Tibial nerve (tissue), 4 donors: ENCODE measurements at places on chromosomes 2 and 18. TPM values are rescaled to one million over a fixed set of nuclear protein-coding genes. Genes with fewer than 3 reads are reported as not detected.

GRCh38 chr2:23656597-23656973, 270.3 kb downstream of the ATAD2B start:
- no peak for DNase-seq
- no peaks in the 10 kb centered on the region for H3K4me1 ChIP-seq
- no peaks in the 10 kb centered on the region for H3K36me3 ChIP-seq
- no peak overlapping the region for H3K27ac ChIP-seq

- peak; percentile 24 for DNase-seq
- no peak overlapping the region for H3K27ac ChIP-seq
- H3K27me3 ChIP-seq: no peaks in the 10 kb centered on the region
- peaks cover 18% of the 10 kb centered on the region for H3K4me1 ChIP-seq
Measured at GRCh38 chr2:102615620-102616436, 3.5 kb upstream of the SLC9A2 start.

DNA sequence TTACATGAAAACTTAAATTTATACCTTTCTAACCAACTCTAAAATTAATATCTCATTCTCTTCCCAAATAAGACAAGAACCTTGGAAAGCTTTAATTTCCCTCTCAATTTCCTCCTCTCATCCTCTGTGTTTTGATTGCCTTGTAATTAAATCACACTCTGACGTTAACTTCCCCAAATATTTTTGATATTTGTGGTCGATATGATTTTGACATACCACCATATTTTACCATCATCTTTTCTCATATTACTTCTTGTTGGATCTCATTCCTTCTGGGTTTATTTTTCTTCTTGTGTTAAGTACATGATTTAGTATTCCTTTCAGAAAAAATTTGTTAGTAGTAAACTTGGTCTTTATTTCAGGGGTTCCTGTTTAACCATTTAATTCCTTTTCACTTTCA, 69.6 kb downstream of the RDH14 start:
- H3K4me3 ChIP-seq: no peak overlapping the region
- H3K36me3 ChIP-seq: no peaks in the 10 kb centered on the region
- DNase-seq: no peak
- H3K27ac ChIP-seq: no peak overlapping the region
- H3K4me1 ChIP-seq: no peaks in the 10 kb centered on the region

- no peaks in the 10 kb centered on the region for H3K4me1 ChIP-seq
- no peak overlapping the region for H3K4me3 ChIP-seq
- H3K36me3 ChIP-seq: no peaks in the 10 kb centered on the region
- H3K27ac ChIP-seq: no peak overlapping the region
- H3K27me3 ChIP-seq: no peaks in the 10 kb centered on the region
- DNase-seq: no peak
Measured at GRCh38 chr2:160825433-160825832, 331.8 kb upstream of the RBMS1 start.

- H3K27ac ChIP-seq: no peak overlapping the region
- DNase-seq: no peak
- no peak overlapping the region for H3K4me3 ChIP-seq
- no peaks in the 10 kb centered on the region for H3K27me3 ChIP-seq
Measured at GRCh38 chr18:63903851-63904570, 3.7 kb upstream of the SERPINB10 start.

DNA sequence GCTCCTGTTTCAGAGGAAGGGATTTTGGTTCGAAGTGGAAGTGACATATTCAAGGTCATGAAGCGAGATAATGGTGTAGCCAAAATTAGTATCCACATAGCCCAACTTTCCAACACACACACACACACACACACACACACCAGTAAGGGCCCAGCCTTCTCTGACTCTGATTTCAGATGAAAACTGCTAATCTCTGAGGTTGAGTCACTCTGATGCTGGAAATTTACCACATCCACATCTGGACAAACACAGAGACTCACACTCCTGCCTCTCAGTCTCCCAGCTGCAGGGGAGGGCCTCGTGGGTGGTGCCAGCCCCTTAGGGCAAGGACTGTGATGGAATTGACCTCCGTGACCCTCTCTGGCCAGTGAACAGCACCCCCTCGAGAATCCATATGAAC, 29.0 kb upstream of the SLC35F6 start:
- H3K4me3 ChIP-seq: no peak overlapping the region
- no peak for DNase-seq
- H3K27me3 ChIP-seq: no peaks in the 10 kb centered on the region
- no peak overlapping the region for H3K27ac ChIP-seq
- peaks cover 4% of the 10 kb centered on the region for H3K4me1 ChIP-seq

DNA sequence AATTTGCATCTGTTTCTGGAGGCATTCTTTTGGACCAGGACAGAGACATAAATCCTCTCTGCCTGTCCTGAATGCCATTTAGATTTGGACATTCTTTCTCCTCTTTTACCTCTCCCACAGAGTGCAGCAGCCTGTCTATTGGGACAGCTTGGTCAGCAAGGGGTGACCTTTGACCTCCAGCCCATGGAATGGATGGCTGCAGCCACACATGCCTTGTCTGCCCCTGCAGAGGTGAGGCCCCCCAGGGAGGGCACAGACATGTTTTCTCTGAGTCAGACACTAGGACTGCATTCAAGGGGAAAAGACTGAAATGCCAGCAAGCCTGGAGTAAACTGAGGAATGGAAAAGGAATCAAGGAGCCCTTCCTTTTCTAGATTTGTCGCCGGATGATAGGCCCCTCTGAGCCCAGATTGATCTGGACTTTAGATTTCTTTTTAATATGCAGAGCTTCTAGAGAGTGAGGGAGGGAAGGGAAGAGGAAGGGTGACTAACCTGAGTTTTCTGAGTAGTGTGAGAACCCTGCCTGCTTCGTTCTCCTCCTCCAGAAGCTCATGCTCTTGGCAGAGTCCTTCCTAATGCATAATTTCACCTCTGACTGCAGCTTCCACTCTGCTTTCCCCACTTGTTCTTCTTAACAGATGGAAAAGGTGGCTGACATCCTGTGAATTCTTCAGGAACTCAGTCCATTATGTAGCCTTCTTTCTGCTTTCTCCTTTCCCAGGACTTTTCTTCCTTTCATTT, 16.1 kb upstream of the TTLL4 start:
- H3K27ac ChIP-seq: no peak overlapping the region
- no peaks in the 10 kb centered on the region for H3K4me1 ChIP-seq
- no peak for DNase-seq
- no peak overlapping the region for H3K4me3 ChIP-seq
- H3K36me3 ChIP-seq: no peaks in the 10 kb centered on the region

DNA sequence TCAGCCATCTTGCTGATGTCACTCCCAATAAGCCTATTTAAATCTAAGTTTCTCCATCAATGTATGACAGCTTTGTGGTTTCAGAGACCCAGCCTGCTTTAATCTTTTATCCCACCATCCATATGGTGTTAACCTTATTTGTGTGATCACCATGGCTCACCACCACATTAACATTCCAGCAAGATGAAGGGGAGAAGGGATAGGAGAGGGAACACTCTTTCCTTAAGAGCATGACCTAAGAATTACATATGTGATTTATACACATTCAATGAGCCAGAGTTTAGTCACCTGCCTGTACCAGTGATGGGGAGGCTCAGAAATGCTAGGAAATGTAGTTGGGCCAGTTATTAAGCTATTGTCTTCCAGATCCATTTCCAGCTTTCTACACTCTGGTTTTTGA, 44.5 kb upstream of the CHN1 start:
- H3K27me3 ChIP-seq: no peaks in the 10 kb centered on the region
- no peaks in the 10 kb centered on the region for H3K4me1 ChIP-seq
- DNase-seq: no peak
- H3K4me3 ChIP-seq: no peak overlapping the region
- no peak overlapping the region for H3K27ac ChIP-seq

DNA sequence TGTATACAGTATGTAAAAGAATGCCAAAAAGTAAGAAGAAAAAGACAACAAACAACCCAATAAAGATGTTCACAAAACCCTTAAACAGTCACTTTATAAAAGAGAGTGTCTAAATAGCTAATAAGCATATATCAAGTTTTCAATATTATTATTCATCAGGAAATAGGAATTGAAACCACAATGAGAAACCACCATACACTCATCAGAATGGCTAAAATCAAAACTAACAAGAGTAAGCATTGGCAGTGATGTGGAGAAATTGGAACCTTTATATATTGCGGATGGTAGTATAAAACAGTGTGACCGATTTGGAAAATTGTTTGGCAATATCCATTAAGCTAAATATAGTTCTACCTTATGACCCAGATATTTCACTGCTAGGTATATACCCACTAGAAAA, 20.5 kb upstream of the TGFA start:
- no peak for DNase-seq
- no peaks in the 10 kb centered on the region for H3K27me3 ChIP-seq
- no peak overlapping the region for H3K27ac ChIP-seq
- no peak overlapping the region for H3K4me3 ChIP-seq

- no peak overlapping the region for H3K4me3 ChIP-seq
- no peaks in the 10 kb centered on the region for H3K27me3 ChIP-seq
- H3K27ac ChIP-seq: no peak overlapping the region
- H3K36me3 ChIP-seq: no peaks in the 10 kb centered on the region
- H3K4me1 ChIP-seq: peaks cover 19% of the 10 kb centered on the region
- DNase-seq: no peak
Measured at GRCh38 chr18:80200932-80201672, 46.2 kb downstream of the PARD6G start.

GRCh38 chr2:149170911-149171310, 132.4 kb downstream of the LYPD6B start:
- H3K27ac ChIP-seq: no peak overlapping the region
- H3K4me3 ChIP-seq: no peak overlapping the region
- no peaks in the 10 kb centered on the region for H3K4me1 ChIP-seq
- no peak for DNase-seq
- H3K27me3 ChIP-seq: no peaks in the 10 kb centered on the region
- H3K36me3 ChIP-seq: no peaks in the 10 kb centered on the region

DNA sequence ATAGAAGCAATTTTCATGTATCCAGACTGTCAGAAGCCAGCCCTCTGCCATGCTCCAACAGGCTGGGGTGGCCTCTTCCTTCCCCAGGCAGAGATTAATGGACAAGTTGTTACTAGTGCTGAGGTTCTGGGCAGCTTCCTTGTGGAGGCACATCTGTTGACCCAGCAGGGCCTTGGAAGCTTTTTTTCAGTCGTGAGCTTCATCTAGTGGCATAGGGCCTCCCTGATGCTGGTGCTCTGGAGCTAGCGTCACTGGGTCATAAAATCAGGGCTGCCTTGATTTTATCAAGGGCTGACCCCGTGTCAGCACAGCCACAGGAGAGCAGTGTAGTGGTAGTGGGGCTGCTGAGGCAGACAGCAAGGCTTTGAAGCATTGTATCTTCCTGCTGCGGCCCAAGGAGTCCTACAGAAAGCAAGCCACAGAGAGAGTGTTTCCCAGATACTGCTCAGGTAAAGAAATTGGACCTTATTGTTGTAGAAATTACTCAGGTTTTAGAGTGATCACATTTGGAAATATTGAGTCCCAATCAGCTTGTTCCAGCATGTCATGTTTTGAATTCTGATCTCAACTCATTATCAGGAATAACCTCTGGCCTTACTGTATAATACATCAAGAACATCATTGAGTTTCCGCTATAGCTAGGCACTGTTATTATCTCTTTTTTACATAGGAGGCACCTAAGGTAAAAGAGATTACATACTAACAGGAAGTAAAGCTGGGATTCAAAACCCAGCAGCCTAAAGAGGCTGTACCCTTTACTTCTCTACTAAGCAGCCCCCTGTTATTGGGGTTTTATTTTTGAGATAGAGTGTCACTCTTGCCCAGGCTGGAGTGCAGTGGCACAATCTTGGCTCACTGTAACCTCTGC, 92.3 kb upstream of the ALPP start:
- H3K4me3 ChIP-seq: no peak overlapping the region
- no peak for DNase-seq
- H3K27me3 ChIP-seq: no peaks in the 10 kb centered on the region
- no peak overlapping the region for H3K27ac ChIP-seq
- no peaks in the 10 kb centered on the region for H3K36me3 ChIP-seq

- no peaks in the 10 kb centered on the region for H3K4me1 ChIP-seq
- H3K27me3 ChIP-seq: no peaks in the 10 kb centered on the region
- no peak overlapping the region for H3K27ac ChIP-seq
- no peaks in the 10 kb centered on the region for H3K36me3 ChIP-seq
Measured at GRCh38 chr2:157929871-157930667, 53.9 kb upstream of the ACVR1 start.

GRCh38 chr2:234257859-234258561, 207.5 kb downstream of the SPP2 start:
- H3K36me3 ChIP-seq: no peaks in the 10 kb centered on the region
- H3K4me3 ChIP-seq: no peak overlapping the region
- no peak overlapping the region for H3K27ac ChIP-seq
- no peak for DNase-seq
- no peaks in the 10 kb centered on the region for H3K27me3 ChIP-seq

DNA sequence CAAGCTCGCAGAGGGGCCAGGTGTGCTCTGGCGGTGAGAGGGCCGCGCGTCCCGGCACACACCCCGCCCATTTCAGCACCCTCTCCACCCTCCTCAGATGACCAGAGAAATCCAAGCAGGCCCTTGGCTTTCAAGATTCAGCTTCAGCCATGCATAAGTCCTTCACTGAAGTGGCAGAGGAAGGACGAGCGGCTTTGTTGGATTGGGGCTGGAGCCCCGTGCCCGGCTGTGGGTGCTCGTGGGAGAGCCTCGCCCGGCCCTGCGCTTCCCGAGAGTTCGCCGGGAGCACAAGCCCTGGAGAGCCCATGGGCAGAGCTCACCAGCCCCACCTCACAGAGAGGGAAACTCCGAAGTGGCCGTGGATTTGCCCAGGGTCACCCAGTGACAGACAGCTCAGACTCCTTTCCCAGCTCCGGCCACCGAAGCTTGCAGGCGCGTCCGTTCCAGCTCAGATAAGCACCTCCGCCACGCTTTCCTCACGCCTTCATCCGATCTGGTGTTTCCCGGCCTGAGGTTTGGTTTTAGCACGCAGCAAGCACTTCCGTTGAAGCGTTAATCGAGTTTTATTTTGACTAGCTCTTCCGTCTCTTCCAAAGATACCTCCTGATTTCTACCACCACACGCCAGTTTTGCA, 45.6 kb upstream of the MTCL1 start:
- H3K4me1 ChIP-seq: no peaks in the 10 kb centered on the region
- no peaks in the 10 kb centered on the region for H3K36me3 ChIP-seq
- no peak overlapping the region for H3K4me3 ChIP-seq
- DNase-seq: no peak
- H3K27me3 ChIP-seq: no peaks in the 10 kb centered on the region

DNA sequence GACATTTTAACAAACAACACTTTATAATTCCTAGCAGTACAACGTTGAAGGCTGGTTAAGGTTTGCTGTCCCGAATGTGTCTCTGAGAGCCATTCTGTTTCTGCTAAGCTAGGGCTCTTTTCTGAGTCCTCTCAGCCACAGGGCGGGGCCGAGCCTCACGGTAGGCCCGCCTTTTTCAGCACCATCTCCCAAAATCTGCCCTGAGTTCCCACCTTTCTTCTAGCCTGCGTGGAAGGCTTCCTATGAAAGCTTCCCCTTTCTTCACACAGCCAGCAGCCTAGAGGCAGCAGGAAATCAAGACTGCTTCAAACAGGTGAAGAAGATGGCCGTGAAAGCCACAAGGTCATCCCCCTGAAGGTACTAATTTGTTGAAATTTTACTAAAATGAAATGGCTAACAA, 255.5 kb downstream of the CDH2 start:
- no peak overlapping the region for H3K27ac ChIP-seq
- H3K27me3 ChIP-seq: no peaks in the 10 kb centered on the region
- H3K36me3 ChIP-seq: no peaks in the 10 kb centered on the region
- no peak for DNase-seq
- H3K4me3 ChIP-seq: no peak overlapping the region

Gene CYP27C1
- 0.42 TPM for total RNA-seq

Gene INHBB
- total RNA-seq: 26.5 TPM

Gene UGT1A10
- total RNA-seq: not detected

Gene NR4A2
- total RNA-seq: 31.5 TPM

Gene ERFE
- total RNA-seq: not detected

Gene TPO
- 32.6 TPM for total RNA-seq

Gene CACNB4
- total RNA-seq: 4.8 TPM
